ENCODE measurements at places on chromosomes 1 and 21.
A peak's percentile ranks its signal among the peaks of the same experiment; 100 is the strongest.

DNA sequence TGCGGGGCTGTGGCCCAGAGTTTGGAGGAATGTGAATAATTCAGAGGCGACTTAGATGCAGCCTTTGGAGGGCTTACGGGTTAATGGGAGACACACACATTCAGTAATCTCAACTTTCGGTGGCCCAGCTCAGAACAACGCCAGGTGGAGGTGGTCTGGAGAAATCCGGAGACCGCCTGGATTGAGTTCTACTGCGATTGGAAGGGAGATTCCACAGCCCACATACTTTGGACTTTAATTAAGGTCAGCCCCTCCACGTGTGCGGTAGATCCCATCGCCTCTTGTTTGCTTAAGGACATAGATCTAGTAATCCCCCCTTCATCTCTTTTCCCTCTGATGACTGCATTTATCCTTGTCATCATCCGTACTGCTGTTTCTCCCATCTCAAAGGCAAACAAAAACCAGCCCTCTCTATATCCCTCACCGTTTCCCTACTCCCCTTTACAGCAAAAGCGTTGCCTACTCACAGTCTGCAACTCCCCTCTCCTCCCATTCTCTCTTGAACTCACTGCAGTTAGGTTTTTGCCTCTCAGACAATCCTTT lies 720 bp upstream of the BSDC1 start:
- no peak for DNase-seq

DNA sequence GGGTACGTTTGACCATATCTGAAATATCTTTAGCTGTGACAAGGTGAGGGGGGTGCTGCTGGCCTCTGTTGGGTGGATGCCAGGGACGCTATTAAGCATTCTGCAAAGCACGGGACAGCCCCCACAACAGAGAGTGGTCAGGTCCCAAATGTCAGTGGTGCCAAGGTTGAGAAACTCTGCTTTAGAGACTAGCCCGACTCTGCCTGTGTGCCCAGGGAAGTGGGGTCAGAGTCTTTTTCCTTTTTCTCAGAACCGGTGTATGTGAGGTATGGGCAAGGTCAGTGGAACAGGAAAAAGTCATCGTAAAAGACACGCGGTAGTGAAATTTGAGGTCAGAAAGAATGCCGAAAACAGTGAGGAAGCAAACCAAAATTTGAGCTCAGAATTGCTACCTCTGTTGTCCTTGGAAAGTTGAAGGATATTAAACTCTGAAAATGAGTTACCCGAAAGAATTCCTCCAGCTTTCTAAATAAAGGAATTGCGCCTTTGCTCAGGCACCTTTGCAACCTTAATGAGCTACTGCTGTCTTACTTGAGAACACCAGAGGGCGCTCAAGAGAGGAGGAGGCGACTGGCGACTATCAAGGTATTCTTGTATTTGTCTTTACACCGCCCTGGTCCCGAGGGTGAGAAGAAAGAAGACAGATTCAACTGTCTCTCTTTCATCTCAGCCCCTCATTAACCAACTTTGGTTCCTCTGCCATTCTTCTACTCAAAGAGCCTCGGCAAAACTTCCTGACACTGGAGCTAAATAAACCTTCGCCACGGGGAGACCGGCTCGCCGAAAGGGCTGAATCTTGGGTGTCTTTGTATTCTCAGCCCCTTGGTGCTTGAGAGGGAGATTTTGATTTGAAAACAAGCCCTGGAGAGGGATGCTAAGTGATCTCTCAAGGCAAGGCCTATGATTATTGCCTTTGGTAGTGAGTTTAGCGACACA lies 85.4 kb upstream of the OLIG2 start:
- DNase-seq: peak; percentile 51

DNA sequence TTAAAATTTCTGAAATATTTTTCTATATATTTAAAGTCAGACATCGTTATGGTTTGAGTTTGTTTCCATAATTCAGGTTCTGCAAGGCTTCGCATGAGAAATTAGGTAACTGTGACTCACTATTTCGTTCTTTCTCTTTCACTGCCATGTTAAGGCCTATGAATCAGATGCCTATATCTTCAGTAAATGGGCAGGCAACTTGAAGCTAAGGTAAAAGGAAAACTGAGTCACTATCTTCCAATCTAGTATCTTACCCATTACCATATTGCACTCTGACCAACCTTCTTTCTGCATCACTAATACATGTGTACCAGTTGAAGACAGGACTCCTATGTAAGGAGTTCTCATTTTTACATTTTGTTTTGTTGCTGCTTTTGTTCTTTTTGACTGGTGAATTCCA lies 37.8 kb downstream of the PYHIN1 start:
- no peak for DNase-seq

DNA sequence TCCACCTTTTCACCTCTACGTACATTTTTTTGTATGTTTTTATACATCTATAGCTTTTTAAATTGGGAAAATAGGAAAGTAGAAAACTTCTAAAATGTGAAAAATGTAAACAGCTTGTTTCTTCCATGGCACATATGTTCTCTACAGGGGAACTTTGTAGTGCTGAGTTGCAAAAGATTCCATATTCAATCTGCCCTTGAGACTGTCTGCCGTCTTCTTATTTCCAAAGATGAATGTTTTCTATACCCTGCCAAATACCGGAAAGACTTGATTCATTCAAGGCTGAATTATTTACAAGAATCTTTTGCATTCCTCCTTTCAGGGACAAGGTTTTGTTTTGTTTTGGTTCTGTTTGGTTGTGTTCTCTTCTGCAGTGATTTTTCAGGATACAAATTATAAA lies 1334.5 kb upstream of the ADGRL4 start:
- no peak for DNase-seq

GRCh38 chr1:209761011-209761635 lies 5.3 kb downstream of the TRAF3IP3 start:
- no peak for DNase-seq

DNA sequence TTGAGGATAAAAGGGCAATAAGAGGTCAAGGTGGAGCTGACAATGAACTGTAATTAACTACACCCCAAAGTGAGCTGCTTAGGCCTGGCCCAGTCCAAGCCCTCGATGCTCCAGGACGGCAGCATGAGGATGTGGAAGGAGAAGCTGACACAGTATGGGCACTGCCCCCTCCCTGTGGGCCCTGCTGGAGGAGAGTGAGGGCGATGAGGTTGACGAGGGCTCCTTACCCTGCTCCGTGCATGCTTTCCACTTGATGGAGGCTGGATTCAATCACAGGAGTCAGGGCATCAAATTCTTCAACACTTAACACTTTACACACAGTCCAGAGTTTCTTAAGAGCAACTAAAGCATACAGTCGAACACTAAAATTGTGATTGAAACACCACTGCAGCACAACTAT lies 32.4 kb downstream of the COA6 start:
- DNase-seq: no peak

DNA sequence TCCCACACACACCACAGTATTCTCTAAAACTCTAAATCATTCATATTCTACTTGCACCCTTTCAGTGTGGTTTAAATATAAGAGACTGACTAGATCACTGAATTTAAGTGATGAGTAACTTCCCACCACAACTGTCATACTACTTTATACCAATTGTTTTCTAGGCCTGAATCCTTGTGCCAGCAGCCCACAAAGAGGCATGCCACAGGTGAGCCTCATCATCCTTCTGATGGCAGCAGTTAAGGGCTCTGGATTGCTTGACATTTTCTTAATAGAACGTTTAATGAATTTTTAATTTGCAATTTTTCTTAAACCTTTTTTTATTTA lies 9.6 kb downstream of the C1orf105 start:
- no peak for DNase-seq

- DNase-seq: no peak
Observed at GRCh38 chr1:38917337-38917736, 24.3 kb downstream of the RHBDL2 start.

DNA sequence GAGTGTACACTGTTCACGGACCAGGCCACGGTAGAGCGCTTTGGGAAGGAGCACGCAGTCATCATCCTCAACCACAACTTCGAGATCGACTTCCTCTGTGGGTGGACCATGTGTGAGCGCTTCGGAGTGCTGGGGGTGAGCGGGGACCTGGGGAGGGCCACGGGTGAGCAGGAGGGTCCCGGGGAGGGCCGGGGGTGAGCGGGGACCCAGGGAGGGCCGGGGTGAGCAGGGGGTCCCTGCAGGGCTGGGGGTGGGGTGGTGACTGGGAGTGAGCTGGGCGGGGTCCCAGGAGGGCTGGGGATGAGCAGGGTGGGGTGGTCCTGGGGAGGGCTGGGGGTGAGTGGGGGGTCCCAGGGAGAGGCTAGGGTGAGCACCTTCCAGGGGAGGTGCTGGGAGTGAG lies 44.1 kb upstream of the TRAPPC10 start:
- DNase-seq: no peak

DNA sequence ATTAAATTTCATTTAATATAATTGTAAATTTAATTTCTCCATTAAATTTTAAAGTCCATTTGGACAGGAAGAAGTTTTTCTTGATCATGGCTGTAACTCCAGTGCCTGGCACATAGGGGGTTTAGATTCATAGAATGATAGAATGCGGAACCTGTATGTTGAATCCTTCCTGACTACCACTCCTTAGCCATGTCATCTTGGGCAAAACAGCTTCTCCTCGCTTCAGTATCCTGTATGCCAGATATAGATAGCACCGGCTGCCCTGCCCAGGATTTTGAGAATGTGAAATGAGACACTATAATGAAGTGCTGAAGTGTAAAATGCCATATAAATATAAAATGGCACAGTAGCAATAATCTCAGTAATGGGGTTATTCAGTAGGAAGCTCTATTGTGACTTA lies 6.4 kb downstream of the DYRK1A start:
- DNase-seq: no peak

GRCh38 chr1:176617881-176618280 lies 154.9 kb downstream of the PAPPA2 start:
- no peak for DNase-seq

DNA sequence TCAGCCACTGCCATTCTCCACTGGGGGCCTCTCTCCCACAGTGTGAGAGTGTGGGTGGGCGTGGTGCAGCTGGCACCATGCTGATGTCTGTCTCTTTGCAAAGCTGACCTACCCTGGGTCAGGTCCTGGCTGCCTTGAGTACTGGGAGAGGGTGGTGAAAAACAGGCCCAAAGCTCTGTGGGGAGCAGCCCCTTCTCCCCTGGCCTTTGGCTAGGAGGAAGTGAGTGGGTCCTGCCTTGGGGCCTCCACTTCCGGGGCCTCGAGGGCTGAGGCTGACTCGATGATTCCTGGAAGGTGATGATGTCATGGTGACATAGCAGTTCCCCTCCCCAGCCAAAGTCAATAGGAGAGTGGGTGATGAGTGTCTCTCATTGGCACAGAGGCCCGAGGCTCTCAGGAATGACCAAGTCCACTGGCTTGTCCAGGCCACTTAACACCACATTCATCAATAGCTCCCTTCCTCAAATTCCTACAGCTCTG lies 53.0 kb downstream of the IER5 start:
- no peak for DNase-seq

- no peak for DNase-seq
Observed at GRCh38 chr1:159580340-159580739, 7.3 kb upstream of the APCS start.

DNA sequence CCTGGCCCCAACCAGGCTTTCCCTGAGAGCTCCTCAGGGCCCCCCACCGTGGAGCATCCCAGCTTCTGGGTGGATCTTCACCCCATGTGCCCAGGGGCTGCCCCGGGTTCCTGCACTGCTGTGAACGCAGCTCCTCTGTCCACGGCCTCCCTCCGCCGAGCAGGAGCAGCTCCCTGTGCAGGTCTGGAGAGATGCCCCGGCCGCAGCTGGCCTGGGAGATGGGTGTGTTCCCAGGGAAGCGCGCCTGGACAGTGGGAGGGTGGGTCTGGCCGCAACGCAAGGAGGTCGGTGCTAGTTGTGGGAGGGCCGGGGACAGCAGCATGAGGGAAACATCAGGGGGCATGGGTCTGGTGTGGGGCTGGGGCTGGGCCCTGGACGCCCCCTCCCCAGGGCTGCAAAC lies 71.3 kb downstream of the MORN1 start:
- no peak for DNase-seq

- peak; percentile 41 for DNase-seq
Observed at GRCh38 chr1:20376880-20377494, 86.3 kb downstream of the VWA5B1 start.

DNA sequence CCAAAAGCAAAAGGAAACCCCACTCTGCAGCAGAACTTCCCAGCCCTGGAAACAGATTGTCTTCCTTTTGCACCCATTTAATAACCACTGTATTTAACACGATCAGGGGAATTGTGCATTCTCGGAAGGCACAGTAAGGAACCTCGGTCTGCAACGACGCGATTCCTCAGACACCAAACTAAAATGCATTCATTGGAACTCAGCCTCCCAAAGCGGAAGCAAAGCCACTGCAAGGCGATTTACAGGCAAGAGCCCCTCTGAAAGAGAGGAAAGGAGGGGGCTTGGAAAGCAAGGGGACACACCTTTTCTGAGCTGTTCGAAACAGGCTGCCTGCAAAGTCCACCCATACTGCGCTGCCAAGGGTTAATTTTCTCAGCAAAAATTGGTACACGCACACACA lies 297.7 kb downstream of the OMA1 start:
- no peak for DNase-seq

- DNase-seq: no peak
Observed at GRCh38 chr1:71273334-71273733, 192.5 kb upstream of the ZRANB2 start.

- no peak for DNase-seq
Observed at GRCh38 chr1:107681001-107681479, 283.9 kb downstream of the VAV3 start.
